HEK293T (cell line): ENCODE measurements at places on chromosomes 2 and 18.

DNA sequence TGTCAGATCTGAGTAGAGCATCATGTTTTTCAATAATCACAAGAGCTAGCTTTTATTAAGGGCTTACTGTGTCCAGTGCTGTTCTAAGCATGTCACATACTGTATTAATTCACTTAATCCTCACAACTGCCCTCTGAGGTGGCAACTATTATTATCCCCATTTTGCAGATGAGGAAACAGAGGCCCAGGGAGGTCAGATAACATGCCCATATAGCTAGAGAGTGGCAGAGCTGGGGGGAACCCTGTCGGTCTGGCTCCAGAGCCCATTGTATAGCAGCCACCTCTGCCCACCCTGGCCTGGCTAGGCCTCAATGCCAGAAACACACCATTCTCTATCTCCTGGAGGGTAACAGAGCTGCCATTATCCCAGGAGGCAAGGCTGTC, 113.2 kb downstream of the B3GNT2 start:
- DNase-seq, result no peak

GRCh38 chr18:456361-457139, 44.0 kb downstream of the COLEC12 start:
- no peak for DNase-seq

- no peak for DNase-seq
Measured at GRCh38 chr2:74730530-74730929, 76.5 kb downstream of the SEMA4F start.

- no peak for DNase-seq
Measured at GRCh38 chr2:120738786-120739437, 3.2 kb downstream of the GLI2 start.

DNA sequence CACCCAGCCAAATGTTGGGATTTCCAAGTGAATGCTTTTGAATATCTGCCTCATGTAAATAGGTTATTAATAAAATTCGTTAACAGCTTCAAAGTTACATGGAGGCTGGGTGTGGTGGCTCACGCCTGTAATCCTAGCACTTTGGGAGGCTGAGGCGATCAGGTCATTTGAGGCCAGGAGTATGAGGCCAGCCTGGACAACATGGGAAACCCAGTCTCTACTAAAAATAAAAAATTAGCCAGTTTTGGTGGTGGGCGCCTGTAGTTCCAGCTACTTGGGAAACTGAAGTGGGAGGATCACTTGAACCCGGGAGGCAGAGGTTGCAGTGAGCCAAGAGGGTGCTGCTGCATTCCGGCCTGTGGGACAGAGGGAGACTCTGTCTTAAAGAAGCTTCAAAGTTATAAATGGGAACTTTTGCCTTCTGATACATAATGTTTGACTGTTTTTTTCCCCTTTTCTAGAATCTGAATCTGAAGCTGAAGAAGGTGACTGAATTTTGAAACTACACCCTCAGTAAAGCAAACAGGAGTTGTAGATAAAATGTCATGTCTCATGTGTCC, 10.1 kb downstream of the BZW1 start:
- DNase-seq, result no peak

DNA sequence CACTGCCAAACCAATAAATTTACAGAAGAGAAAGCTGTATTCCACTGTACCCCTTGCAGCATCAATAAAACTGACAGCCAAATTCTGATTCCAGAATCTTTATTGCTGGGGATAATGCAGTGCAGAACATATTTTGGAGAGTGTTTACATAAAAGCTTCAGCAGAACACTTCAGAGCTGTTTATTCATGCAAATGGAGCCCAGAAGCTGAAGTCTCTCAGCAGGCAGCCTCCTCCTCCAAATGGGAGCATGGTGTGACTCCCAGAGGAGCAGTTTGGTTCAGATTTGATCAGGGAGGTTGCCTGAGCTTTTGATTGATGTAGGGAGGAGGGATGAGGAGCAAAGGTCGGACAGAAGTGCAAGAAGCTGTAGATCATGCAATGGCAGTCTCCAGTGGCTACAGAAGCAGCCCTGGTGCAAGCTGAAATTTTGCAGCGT, 22.4 kb downstream of the LHCGR start:
- DNase-seq, result peak; percentile 64

DNA sequence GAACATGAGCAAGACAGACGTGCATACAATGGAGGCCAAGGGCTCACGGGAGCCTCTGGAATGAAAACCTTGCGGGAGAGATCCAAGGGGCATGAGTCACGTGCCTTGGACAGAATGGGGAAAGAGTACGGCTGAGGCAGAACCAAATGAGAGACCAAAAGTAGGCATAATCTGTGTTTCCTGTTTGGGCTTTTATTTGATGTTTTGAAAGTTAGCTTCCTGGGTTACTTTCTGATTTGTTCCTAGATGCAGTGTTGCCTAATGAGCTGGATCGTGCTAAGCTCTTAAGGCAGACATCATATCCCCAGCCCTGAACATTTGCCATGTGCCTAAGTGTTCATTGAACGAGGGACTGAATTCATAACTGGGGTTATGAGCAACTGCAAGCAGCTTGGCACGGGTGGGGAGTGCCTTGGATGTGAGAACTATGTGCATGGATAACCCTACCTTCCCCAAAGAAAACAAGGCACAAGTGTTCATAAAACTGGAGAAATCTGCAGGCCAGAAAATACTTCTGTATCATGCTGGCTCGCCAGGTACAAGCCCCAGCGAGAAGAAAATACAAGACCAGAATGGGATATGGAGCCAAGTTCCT, 60.3 kb upstream of the RPL31 start:
- no peak for DNase-seq

- no peak for DNase-seq
Measured at GRCh38 chr2:165871025-165871424, 77.0 kb upstream of the GALNT3 start.

- no peak for DNase-seq
Measured at GRCh38 chr2:126661702-126662500, 5.9 kb downstream of the GYPC start.

GRCh38 chr18:63951302-63951705, 2.2 kb downstream of the HMSD start:
- DNase-seq, result no peak

- DNase-seq, result no peak
Measured at GRCh38 chr2:64906853-64907536, 82.2 kb upstream of the SLC1A4 start.

GRCh38 chr2:232611559-232612218, 21.7 kb upstream of the EFHD1 start:
- DNase-seq, result peak; percentile 70

GRCh38 chr2:60472041-60472440, 81.4 kb downstream of the BCL11A start:
- DNase-seq, result no peak

DNA sequence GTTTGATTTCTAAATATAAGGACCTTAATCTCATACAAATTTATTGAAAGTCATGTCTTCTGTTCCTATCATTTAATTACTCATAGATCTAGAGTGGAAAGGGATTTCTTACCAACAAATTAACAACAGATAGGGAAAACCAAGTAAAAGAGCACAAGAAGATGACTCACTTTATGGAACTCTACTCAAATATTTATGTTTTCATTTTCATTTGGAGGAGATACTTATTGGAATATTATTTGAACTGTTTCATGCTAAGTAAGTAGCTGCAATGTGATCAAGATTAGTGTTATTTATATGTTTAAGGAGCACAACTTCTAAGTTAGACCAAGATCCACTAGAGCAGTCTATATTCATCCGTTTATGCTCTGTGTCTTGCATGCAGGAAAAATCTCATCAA, 1.3 kb downstream of the NT5C1B start:
- no peak for DNase-seq

DNA sequence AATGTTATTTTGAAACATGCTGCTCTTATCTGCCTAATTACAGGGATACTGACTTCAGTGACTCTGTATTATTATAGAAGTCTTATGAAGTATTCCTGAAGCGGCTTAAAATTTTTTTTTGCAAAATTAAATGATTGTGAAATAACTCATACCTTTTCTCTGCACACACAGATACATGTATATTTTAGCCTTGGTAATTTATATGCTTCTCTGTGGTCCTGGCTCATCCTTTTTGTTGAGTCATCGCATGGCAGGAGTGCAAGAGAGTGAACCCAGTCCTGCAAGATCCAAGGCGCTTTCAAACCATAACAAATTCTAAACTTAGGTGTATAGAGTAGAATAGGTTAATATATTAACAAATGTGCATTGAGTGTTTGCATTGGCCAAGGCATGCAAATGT, 8.6 kb downstream of the CCNT2 start:
- no peak for DNase-seq

- no peak for DNase-seq
Measured at GRCh38 chr18:55337908-55338521, 250.0 kb downstream of the TCF4 start.

DNA sequence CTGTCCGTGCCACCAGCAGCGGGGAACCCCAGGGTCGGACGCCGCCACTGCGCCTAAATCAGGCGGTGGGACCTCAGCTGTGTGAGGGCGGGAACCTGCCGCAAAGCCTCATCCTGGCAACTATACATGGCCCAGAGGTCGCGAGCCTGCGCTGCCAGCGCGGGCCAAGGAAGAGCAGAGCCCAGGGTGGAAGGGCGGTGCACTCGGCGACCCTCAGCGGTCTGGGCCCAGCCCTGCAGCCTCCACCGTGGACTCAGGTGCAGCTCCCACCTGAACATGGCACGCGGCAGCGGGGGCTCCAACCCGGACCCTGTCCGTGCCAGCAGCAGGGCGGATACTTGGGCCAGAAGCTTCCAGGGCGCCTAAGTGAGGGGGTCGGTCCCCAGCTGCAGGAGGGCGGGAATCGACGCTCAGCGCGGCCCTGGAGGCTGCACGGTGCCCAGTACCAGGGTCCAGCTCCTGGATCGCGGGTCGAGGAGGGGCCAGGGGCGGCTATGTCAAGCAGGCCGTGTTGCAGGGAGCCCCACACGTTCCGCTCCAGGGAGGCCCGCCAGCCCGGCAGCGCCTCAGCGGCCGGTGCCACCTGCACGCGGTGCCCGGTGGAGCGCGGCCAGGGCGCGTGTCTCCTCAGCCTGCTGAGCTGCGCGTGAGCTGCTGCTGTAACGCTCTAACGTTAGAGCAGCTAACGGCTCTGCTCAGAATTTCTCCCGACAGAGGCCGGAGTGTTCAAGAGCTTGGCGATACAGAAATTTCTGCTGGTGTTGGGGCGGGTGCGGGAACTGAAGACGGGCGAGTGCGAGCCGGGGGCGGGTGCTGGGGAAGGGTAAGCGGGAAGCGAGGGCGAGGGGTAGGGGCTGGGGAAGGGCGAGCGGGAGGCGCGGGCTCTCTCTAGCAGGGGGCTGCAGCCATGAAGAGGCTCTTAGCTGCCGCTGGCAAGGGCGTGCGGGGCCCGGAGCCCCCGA, at the start of gene ANKRD30B:
ANKRD30B (plus strand) TSS at position 660 of the 962 bp plus-strand sequence; CDS start at position 908, 248 bp downstream.
- DNase-seq, result no peak

- DNase-seq, result no peak
Measured at GRCh38 chr2:233463586-233463985, 103.0 kb downstream of the USP40 start.

DNA sequence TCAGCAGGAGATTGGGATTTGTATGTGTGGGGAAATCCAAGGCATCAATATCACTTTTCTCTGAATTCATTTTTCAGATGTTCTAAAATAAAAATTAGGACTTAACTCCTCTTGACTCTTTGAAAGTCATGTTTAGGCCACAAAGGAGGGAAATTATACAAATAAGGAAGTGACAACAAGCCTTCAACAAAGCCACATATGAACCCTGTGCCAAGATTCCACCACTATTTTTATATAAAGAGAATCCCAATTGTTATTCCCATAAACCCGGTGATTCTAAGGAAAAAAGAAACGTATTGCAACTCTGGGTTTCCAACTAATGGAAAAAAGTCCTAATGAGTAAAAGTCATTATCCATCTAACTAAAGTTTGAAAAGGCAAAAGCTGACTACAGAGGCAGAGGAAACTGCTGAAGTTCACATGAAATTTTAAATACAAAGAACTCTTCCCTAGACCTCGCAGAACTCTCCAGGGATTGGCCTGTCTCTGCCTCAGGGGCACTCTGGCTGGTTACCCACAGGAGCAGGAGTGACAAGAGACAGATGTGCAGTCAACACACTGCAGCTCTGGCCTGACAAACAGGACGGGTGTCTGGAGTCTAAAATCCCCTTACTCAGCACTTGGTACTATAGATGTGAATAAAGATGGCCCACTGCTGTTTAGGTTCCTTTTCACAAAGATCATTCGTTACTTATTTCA, 11.5 kb downstream of the NPC1 start:
- no peak for DNase-seq

DNA sequence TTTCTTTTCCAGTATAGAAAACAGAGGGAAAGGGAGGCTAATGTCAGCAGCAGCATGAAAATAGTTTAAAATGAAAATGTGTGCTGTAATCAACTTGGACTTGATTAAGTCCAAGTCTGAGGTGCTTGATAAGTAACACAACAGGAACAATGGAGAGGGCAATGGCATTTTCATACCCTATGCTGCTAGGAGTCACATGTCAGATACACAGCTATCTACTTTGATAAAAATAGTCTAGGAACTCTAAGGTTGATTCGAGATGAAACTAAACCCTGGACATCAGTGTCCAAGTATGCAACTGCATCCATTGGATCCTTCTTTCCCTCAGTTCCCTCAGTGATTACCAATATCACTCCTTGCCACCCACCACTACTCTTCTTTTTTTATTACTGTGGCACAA, 4.6 kb upstream of the C18orf63 start:
- DNase-seq, result no peak

- DNase-seq, result no peak
Measured at GRCh38 chr2:27572439-27572838, 10.4 kb upstream of the ZNF512 start.

DNA sequence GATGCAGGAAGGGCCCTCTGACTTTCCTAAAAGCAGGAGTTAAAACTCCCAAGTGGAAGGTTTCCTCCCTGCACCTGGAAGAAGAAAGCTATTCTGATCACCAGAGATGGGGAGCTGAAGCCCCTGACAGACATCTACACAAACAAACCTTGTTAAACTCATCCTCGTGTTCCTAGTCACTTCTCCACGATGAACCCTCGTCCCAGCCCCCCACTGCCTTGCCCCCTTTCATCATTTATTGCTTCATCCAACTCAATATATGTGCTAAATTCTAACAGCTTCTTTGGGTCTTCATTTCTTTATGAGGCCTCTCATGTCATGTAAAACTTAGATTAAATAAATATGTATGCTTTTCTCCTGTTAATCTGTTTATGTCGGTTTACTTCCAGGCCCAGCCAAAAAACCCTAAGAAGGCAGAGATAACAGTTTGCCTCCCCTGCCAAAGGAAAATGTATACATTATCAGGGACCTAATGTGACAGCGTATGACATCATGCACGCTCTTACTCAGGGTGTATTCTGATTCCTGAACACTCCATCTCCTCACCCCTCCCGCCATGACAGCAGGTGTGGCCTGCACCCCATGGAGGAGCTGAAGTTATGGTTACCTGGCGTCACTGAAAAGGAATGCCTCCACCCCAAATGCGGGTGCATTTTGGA, 287.2 kb downstream of the STK39 start:
- DNase-seq, result no peak

DNA sequence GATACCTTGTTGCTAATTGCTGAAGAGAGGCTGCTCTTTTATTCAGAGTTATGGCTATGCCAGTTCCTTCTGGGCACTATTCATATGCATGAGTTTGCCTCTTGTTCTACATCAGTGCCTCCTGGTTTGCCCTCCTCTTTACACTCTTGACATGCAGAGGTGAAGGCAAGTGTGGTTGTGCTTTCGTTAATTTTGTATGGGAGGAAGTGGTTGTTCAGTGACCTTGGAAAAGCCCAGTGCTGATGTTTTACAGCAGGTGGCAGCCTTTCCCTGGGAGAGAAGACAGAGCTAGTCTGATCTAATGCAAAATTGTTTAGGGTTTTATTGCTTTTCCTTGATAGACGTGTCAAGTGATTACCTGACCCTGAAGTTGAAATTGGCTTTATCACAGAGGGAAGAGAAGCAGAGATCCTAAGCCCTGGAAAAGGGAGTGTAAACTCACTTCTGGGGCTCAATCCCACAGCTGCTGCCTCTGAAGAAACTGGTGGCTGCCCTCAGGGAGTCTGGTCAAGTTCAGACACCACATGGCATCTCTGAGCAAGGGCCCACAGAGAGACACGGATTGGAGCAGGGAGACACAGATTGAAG, 30.5 kb upstream of the VPS54 start:
- DNase-seq, result peak; percentile 66
